HepG2 (cell line): ENCODE measurements at places on chromosomes 11 and 22. TPM values are rescaled to one million over a fixed set of nuclear protein-coding genes. Genes with fewer than 3 reads are reported as not detected.

GRCh38 chr22:37026325-37026724 lies 6.8 kb downstream of the MPST start:
- no peak for DNase-seq

DNA sequence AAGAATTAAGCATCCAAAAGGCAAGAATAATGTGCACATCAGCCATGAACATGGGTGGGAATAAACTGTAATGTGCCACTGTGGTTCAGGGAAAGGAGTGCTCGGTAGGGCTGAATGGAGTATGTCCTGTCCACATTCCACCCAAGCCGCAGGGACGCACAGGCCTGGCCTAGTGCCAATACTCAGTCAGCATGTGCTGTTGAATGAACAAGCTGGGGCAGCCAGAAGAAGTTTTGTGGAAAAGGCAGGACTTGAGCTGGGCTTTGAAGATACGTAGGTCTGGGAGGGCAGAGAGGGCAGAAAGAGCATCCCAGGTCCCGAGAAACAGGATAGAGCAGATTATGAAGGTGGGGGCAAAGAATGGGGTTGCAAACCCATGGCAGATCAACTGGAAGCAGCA lies 60.0 kb upstream of the PLET1 start:
- DNase-seq = peak; percentile 32

DNA sequence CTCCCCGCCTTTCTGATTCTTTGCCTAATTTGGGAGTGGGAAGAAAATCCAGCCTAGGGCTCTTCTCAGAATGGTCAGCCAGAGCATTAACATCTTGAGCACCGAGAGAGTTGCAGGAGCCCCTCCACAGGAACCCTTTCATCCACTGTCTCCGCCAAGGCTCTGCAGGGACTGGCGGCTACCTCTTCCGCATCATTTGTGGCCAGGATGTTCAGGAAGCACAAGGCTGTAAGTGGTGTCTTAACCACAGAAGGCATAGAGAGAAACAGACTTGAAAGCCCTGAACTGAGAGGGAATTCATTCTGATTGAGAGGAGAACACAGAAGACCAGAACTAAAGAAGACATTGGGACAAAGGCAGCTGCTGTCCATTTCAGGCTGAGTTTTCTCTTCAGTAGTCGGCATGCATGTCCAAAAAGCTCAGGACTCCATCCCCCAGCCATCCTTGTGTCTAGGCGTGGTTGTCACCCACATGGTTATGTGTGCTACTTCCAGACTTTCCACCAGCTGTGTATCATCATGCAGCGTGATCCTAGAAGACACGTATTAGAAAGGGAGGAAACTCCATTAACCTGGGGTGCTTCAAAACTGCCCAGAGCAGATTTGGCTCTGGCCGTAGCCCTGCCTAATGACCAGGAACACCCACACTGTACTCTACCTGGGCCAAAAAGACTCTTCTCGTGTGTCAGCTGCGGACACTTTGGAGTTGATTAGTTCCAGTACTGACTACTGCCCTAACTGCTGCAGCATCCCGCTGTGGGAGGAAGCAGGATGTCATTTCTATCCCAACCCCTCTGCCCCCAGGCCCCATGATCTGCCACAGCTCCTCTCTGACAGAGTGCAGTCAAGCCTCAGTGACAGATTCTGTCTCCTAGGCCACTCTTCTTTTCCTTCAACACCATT lies 725.1 kb downstream of the NTM start:
- no peak for DNase-seq

The LGR4 gene
- total RNA-seq = 51.4 and 68.7 TPM in 2 replicates

The GPHA2 gene
- total RNA-seq = 11.6 and 19.1 TPM in 2 replicates

The MB gene
- not detected in 2 replicates for total RNA-seq
